Activated T-helper 1 cell treated with anti-CD3 and anti-CD28 coated beads, Interleukin-12 subunit alpha, Interleukin-12 subunit beta, Interleukin-2, Interleukin-4 antibody, amounts not matched to agents 30 ng/mL and 10 ng/mL and 1 ng/mL, durations not matched to agents 14 hours and 24 hours and 36 hours (primary cell): ENCODE measurements at places on chromosomes 11 and 22.

DNA sequence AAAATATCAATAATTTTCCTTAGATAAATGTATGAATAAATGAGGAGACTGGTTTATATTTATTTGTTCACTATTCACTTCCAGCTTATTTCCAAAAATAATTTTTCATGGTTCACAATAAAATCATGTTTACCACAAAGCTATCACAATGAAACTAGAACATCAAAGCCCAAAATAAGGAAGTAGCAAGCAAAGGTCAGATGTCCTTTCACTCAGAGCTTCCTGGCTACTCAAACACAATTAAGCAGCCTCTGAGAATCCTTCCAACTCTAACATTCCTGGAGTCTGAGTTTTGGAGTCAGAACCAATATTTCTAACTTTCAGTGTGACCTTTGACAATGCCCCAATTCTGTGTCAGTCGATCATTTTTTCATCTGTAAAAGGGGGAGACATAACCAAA lies 527.0 kb downstream of the SOX6 start:
- no peak overlapping the region for H3K27ac ChIP-seq
- no peaks in the 10 kb centered on the region for H3K27me3 ChIP-seq
- no peaks in the 10 kb centered on the region for H3K36me3 ChIP-seq

DNA sequence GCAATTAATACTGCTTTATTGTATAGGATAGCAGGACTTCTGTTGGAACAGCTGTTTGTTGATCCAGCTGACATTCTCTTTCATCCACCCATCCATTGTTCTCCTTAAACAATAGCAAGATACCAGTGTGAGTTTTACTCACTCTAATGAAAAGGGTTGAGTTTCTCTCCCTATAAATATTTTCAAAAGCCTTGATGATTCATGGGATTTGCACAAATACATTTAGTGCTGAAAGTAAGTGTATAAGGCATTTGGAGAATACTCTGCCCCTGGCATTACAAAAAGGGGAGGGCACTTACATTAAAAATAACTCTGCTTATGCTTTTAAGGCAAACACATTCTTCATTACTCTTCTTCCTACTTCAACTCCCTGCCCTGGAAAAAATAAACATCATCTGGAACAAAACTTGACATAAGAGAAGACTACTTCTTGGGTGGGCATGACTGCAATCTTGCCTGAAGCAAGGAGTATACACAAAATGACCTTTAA lies 634.9 kb downstream of the METTL15 start:
- H3K4me3 ChIP-seq = no peak overlapping the region
- H3K36me3 ChIP-seq = no peaks in the 10 kb centered on the region
- DNase-seq = no peak
- H3K4me1 ChIP-seq = no peaks in the 10 kb centered on the region
- no peaks in the 10 kb centered on the region for H3K27me3 ChIP-seq
- H3K27ac ChIP-seq = no peak overlapping the region

DNA sequence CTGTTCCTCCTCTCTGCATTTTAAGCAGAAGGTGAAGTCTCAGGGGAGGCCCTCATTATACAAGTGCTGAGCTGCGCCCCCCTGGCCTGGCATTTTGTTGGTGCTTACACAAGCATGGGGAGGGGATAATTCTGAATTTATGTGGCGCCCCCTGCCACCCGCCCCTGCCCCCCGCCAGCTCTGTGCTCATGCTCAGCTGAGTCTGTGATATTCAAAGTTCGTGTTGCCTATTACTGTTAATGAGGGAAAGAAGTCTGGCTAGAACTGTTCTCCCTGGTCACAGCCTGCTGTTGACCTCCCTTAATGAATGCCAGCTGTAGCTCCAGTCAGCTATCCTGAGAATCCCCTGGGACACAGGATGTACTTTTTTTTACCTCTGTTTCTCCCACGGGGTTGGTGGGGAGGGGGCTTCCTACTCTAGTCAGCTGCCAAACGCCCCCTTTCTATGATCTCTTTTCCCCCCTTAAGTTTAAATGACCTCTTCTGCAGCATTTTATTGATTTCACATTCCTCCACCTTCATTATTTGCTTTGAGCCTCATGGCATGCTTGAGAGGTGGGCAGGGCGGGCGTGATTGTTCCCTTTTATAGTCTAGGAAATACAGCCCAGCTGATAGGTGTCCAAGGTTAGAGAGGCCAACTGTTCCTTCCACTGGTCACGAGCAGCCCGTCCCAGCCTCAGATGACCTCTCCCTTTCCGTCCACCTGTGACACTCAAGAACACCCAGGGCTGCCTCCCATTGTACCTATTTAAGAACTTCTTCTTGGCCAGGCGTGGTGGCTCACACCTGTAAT lies 12.2 kb downstream of the USP2 start:
- peaks cover 39% of the 10 kb centered on the region for H3K27me3 ChIP-seq
- no peaks in the 10 kb centered on the region for H3K36me3 ChIP-seq
- H3K4me3 ChIP-seq = no peak overlapping the region
- no peak for DNase-seq
- H3K4me1 ChIP-seq = peaks cover 7% of the 10 kb centered on the region

DNA sequence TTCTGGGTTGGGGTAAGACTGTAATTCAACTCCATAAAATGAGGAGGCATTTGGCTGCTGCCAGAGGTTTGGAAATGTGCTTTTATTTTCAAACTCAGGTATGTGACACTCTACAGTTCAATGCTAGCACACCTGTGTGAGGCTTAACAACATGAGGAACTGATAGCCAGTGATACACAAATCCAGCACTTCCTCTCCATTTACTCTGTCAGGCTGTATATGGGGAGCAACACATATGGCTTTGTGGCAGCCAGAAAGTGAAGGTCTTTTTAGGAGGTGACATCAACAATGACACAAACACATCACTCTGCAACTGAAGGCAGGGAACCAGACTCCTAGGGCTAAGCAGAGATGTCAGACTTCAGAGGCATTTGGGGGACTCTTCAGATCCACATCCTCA lies 4.6 kb upstream of the LYVE1 start:
- DNase-seq = no peak
- H3K36me3 ChIP-seq = no peaks in the 10 kb centered on the region
- H3K27ac ChIP-seq = no peak overlapping the region
- H3K27me3 ChIP-seq = peaks cover 14% of the 10 kb centered on the region
- no peak overlapping the region for H3K4me3 ChIP-seq

DNA sequence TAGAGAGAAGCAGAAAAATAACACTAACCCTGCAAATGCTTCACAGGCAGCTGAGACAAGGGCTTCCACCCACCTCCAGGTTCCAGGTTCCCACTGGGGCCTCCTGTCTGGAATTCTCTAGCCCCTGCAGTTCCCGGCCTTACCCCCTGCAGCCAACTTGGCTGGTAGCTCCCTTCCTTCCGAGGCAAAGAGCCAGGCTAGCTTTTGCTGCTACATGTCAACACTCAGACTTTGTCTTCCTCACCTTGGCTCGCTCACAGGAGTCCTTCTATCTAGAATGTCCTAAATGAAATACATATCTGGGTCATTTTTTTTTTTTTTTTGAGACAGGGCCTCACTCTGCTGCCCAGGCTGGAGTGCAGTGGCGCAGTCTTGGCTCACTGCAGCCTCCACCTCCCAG lies 9.9 kb upstream of the TTLL1 start:
- peaks cover 2% of the 10 kb centered on the region for H3K36me3 ChIP-seq
- peaks cover 12% of the 10 kb centered on the region for H3K4me1 ChIP-seq
- H3K4me3 ChIP-seq = no peak overlapping the region
- no peak overlapping the region for H3K27ac ChIP-seq
- no peaks in the 10 kb centered on the region for H3K27me3 ChIP-seq

GRCh38 chr11:128896356-128896755 lies 5.2 kb downstream of the KCNJ5 start:
- peaks cover 6% of the 10 kb centered on the region for H3K4me1 ChIP-seq
- no peaks in the 10 kb centered on the region for H3K36me3 ChIP-seq
- no peak for DNase-seq
- peaks cover 51% of the 10 kb centered on the region for H3K27me3 ChIP-seq
- no peak overlapping the region for H3K4me3 ChIP-seq
